NCI-H2227 treated with DMSO at 0.1 percent for 48 hours (cell line): ENCODE measurements at places on chromosomes 12 and 14.

GRCh38 chr12:115774148-115774895, 503.2 kb downstream of the MED13L start:
- no peak for DNase-seq

DNA sequence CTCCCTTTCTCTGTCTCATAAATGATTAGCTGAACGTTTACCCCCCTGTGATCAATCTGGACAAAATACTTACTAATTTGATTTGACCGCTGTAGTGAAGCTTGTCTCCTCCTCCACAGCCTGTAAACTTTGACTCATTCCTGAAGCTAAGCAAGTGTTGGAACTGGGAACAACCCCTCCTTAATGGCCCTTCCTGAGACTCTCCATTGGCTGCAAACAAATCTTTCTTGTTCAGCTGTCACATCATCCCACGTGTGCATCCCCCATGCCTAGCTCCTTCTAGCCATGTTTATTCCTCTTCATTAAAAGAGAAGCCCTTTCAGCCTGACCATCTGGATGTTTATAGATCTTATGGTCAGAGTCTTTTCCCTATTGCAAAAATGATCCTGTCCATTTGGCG, 281.2 kb downstream of the RGS6 start:
- DNase-seq, result no peak

GRCh38 chr14:55303691-55304145, 32.5 kb downstream of the FBXO34 start:
- DNase-seq, result no peak

GRCh38 chr12:53205747-53206419, 1.2 kb downstream of the ITGB7 start:
- DNase-seq, result no peak

- no peak for DNase-seq
Observed at GRCh38 chr14:50363714-50364111, 33.0 kb downstream of the CDKL1 start.

DNA sequence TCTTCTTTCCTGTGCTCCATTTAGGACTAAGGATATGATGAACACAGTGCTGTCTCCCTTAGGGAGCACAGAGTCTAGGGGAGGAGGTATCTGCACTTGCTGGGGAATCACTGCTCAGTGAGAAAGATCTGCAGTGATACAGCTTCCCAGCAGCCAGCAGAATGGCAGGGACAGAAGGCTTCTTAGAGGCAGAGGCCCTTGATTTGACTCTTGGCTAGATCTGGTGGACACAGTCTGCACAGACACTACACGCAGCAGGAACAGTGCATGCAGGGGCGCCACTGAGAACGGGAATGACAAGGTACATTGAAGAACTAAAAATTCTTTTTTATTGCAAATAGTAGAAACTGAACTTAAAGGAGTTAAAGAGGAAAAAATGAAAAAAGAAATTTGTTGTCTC, 51.6 kb downstream of the KCNA1 start:
- no peak for DNase-seq

- DNase-seq, result peak; percentile 5
Observed at GRCh38 chr12:120944645-120945217, 33.6 kb upstream of the HNF1A start.

DNA sequence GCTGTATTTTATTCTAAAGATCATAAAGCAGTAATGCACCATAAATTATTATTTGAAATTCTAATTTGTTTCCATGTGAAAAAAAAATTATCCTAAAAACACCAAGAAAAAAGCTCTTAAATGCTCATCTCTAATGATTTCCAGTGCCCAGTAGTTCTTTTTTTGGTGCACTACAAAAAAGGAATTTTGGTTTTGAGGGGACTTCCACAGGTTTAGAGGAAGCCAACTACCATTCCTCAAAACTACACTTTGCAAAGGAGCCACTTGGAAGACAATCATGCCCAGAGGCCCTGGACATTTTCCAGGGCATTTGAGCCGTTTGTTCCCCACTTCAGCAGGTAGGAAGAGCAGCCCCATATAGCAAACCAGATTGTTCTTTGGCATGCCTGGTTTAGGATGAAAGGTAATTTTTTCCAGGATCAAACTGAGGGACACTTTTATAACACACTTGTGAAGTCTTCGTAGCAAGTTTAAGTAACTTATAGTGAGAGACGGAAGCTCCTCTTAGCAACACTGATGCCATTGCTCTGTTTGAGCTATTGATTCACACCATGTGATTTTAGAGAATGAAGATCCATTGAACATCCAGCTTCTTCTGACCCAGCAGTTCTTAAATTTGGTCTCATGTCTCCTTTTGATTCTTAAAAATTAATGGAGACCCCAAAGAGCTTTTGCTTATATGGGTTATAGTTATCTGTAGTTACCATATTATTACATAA, 187.9 kb downstream of the ETV6 start:
- no peak for DNase-seq

GRCh38 chr12:4296751-4297150, 23.2 kb downstream of the CCND2 start:
- DNase-seq, result no peak

GRCh38 chr12:47808050-47808449, 11.7 kb downstream of the HDAC7 start:
- DNase-seq, result no peak

GRCh38 chr12:65612440-65612839, 211.8 kb upstream of the HMGA2 start:
- no peak for DNase-seq

DNA sequence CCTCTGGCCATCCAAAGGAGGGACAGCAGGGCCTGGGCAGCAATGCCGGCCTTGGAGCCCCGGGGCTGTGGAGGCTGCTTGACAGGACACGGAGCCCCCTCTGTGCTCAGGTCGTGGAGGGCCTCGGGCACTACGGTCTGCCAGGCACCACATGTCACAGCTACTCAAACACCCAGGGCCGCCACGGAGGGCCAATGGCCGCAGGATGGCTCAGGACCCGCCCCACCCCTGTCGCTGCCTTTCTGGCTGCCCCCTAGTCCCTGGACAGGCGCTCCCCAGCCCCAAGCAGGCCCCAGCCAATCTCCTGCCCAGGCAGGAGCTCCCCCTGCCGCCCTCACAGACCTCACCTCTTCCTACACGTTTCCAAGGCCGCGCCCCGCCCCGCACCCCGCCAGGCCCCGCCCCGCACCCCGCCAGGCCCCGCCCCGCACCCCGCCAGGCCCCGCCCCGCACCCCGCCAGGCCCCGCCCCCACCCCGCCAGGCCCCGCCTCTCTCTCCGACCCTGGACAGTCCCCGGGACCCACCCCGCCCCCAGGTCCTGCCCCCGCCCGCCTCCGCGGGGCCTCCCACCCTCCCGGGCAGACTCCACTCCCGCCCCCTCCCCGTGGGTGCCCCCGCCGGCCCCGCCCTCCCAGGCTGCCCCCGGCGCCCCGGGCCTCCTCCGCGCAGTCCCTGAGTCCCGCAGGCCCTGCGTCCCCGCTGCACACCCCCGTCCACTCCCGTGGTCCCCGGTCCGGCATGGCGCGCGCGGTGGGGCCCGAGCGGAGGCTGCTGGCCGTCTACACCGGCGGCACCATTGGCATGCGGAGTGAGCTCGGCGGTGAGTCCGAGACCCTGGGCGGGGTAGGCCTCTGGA, at the start of gene ASPG:
ASPG (plus strand) TSS at position 669 of the 857 bp plus-strand sequence; CDS start at position 740, 71 bp downstream.
- no peak for DNase-seq

DNA sequence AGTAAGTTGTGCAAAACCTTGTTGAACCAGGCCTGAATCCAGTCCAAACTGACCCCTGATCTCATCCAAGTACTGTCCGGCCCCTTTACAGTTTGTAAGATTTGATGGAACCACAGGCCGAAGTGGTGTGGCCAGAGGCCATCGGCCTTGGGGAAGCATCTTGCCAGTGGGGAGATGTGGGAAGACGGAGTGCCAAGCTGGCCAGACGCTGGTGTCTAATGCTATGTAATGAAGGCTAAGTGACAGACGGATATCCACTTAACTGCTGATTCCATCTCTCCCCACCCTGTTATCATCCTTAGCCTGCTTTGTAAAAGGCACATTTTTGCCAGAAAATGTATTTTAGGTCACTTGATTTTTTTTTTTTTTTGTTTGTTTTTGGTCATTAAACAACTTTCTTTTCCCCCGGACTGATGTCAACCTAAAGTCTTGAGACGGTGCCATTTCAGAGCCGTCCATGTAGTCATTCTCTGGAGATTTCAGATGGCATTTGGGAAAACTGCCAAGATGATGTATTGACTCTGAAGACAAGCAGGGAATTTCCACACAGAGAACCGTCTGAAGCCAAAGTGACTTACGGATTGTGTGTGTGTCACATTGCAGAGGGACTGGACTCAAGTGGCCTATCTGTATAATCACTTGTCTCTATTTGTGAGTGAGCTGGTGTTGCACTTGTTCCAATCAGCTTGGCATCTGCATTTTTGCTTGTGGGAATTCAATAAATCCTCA, 86.5 kb upstream of the MANSC4 start:
- no peak for DNase-seq

DNA sequence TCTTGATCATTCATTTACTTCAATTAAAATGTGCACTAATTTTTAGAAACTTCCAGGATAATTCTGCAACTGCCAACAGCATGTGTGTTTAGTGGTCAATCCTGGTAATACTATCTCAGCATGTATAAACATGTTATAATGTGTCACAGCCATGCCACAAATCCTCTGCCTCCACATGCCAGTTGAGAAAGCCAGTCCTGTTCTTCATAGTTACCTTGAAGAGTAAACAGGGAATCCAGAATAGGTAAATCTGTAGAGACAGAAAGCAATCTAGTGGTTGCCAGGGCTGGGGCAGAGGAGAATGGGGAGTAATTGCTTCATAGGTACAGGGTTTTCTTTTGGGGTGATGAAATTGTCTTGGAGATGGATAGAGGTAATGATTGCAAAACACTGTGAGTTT, 85.9 kb downstream of the ARMH4 start:
- DNase-seq, result no peak

DNA sequence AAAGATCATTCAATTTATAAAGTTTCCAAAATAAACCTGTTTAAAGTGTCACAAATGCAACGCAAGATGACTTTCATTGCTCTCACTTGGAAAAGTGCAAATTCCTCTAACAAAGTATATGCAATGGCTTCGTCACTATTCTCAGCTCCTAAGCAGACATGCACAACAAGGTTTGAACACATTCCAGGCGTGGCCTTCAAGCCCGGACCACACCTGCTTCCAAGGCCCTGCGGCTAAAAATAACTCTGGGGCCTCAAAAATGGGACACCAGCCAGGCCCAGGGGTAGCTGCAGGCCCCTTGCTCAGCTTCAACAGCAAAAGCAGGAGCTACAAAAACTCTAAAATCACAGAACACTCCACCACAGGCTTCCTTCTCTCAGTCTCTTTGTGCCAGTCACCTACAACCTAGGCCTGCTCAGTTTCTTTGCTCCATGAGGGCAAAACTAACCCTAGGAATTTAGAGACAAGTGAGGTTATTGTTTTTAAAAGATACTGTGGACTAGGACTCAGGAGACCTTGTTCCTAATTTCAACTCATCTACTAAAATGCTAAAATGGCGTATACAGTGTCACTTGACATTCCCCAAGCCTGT, 29.3 kb downstream of the DUSP16 start:
- DNase-seq, result no peak

GRCh38 chr12:108289350-108290161, 49.6 kb downstream of the CMKLR1 start:
- no peak for DNase-seq

DNA sequence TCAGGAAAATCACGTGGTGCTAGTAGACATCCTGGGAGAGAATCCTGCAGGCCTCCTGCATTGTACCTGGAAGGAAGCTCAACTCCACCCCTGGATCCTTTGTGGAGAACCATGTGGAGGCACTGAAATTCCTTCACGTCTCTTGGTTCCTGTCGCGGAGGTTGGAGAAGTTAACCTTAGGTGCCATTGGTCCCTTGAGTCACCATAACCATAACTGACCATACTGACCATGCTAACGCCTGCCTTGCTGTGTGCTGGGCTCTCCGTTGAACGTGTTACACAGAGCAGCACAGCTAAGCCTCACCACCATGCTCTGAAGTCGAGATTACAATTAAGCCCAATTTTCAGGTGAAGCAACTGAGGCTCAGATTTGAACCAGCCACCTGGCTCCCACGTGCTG, 18.6 kb downstream of the C14orf132 start:
- DNase-seq, result no peak

DNA sequence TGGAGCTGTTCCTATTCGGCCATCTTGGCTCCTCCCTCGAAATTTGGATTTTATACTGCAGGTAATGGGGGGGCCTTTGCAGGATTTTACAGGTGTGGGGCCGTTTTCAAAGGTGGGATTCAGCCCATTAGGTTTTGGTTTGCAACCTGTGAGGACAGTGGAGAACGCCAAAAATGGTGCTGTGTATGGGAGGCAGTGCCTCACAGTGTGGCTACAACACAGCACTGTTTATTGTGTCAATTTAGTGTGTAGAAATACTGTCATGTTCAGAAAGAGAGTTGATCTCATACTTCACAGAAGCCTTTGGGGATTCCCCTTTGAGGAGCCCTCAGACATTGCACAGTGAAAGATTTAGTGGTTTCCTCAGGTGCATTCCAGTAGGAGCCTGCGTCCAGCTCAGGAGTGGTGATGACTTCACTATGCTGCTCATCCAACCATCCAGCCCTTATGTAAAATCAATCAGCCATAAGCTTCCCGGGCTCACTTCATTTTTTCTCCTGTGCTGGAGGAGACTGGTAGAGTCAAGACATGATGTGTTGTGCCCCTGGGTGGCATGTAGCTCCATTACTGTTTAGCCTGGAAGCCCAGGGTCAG, 92.7 kb upstream of the PRMT8 start:
- DNase-seq, result no peak

GRCh38 chr14:76769636-76770292, 8.5 kb downstream of the VASH1 start:
- DNase-seq, result no peak

GRCh38 chr14:33755358-33755757, 195.5 kb downstream of the EGLN3 start:
- no peak for DNase-seq

- DNase-seq, result no peak
Observed at GRCh38 chr12:18646286-18646890, 91.4 kb downstream of the PLCZ1 start.

DNA sequence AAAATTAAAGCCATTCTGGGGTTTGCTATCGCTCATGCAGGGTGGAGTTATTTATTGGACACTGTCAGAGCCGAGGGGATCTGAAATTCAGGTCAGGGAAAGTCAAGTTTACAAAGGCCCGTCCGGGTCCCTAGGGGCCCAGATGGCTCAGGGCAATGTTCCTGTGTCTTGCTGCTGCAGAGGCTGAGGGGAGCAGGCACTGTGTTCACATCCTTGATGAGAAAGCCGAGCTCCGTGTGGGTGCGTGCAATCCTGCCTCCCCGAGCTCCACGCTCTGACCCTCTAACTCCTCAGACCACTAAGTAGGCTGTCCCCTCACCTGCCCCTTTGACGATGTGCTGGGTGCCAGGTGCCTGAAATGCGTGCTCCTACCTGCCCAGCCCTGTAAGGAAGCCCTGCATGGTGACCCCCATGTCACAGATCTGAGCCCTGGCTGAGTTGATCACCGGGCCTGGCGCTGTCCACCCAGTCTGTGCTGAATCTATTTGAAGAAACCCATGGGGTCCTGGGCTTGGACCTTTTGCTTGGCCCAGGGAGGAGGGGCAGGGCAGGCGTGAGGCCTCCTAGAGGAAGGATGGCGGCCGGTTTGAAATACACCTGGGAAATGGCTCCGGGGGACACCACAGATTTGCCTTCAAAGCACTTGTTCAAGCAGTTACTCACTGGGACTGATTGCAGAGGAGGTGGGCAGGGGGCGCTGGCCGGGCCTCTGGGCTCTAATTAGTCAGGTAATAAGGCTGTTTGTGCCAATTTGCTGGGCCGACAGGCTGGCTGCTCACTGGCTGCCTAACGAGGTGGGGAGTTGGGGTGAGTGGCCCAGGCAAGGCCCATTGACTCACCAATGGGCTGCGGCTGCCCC, 204.3 kb downstream of the KIF26A start:
- no peak for DNase-seq

- no peak for DNase-seq
Observed at GRCh38 chr12:68336889-68337303, 4.7 kb upstream of the MDM1 start.

GRCh38 chr12:66662179-66662578, 16.7 kb downstream of the GRIP1 start:
- DNase-seq, result no peak
